IMR-90 (cell line): ENCODE measurements at places on chromosomes 2 and 18. TPM values are rescaled to one million over a fixed set of nuclear protein-coding genes. Genes with fewer than 3 reads are reported as not detected.

GRCh38 chr18:33755931-33756560 is 178.0 kb downstream of the ASXL3 start:
- peak; percentile 93 for DNase-seq

- DNase-seq: no peak
Observed at GRCh38 chr2:190354003-190354690, 10.8 kb downstream of the INPP1 start.

The ABCG5 gene
- not detected in 2 replicates for total RNA-seq

DNA sequence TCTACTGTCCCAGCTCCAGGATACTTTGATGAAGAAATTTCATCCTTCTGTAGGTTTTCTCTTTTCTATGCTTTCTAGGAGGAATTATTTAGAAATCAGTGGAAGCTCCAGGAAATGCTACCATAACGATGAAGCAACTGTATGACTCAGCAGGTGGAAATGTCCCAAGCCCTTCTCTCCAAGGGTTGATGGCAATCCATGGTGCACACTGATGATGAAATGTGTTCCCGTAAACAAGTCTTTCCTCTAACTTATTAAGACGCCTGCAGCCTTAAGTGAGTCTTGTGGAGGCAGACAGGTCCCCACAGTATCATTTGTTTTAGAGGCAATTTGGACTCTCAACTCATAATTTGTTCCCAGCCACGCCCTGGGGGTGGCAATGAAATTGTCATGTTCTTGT is 777.6 kb upstream of the SOX11 start:
- no peak for DNase-seq

The ATP8B1 gene
- total RNA-seq: 136 and 170 TPM in 2 replicates
